C1 segment of cervical spinal cord (tissue), 14 donors: ENCODE measurements at places on chromosomes 7 and 10.

- no peak for DNase-seq
These were observed 128.7 kb upstream of the UNC5B start for GRCh38 chr10:71083716-71083975.

GRCh38 chr10:59362144-59362958, at the start of gene FAM13C:
Gene FAM13C, minus strand, starts transcription at chr10:59362549. Its CDS starts 89 bp downstream, at chr10:59362460.
- peak; percentile 73 for DNase-seq

DNA sequence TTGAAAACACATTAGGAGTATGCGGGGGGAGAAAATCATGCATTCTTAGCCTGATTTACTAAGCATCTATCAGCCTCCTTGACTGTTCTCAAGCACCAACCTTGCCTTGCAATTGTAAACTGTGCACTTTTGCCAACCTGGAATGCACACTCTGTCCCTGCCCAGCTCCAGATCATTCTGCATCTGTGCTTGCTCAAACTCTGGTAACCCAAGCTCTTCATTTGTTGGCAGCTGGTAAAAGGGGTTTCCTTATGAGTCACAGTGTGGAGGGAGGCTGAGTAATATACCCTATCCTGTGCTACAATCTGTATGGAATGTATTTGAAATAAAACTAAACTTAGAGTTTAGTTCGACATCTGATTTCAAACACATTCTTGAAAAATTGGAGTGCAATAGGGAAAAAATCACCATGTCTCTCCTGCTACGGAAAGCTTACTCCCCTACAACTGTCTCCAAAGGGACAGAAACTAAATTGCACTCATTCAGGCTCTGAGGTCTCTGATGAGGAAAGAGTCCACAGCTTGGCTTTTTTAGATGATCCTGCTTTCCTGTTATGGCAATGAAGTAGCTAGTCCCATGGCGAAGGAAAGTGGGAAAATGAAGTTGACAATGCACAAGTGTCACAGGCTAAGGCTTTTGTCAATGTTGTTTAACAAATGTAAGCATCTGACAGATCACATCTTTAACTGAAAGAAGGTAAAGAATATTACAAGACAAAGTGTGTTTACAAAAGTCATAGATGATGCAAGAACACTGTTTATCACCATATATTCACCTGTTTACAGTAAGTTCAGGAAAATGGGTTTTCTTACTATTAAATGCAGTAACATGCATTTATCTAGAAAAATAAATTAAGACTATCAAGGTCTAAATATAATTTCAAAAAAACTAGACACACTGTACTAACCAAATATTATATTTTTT, 61.9 kb downstream of the TES start:
- DNase-seq = no peak

- no peak for DNase-seq
These were observed 153.1 kb downstream of the ZNF365 start for GRCh38 chr10:62527019-62527827.

DNA sequence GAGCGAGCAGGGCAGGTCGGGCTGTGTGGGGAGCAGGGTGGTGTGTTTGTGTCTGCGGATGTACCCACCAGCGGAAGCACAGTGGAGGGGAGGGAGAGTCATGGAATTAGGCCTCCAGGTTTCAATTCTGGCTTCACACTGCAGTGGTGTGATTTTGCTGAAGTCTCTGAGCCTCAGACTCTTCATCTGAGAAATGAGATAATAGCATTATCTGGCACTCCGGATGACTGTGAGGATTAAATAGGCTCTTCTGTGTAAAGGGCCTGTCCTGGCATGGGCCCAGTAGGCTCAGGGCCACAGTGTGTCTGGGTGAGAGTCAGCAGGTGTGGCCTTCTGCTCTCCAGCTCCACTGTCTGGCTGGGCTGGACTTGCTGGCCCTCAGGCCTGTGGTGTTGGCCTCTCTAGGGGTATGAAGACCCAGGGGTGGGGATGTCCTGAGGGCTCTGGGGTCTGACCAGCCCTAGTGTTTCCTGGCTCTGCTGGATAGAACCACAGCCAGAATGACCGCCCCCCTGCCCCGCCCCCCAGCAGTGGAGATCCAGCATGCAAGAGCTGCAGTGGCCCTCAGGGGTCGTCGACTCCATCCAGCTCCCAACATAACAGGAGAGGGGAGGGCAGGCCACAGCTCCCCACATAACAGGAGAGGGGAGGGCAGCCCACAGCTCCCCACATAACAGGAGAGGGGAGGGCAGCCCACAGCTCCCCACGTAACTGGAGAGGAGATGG, 178.6 kb downstream of the RPS24 start:
- DNase-seq = no peak

GRCh38 chr7:127586346-127586745, 950 bp upstream of the GCC1 start:
- DNase-seq = no peak

DNA sequence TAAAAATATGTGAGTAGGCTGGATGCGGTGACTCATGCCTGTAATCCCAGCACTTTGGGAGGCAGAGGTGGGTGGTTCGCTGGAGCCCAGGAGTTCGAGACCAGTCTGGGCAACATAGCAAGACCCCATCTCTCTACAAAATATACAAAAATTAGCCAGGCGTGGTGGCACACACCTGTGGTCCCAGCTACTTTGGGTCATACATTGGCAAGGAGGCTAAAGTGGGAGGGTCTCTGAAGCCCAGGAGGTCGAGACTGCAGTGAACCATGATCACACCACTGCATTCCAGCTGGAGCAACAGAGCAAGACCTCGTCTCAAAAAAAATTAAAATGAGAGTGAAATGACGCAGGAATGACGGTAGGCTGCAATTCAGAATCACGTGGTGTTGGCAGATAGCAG, 64.7 kb upstream of the SH2B2 start:
- DNase-seq = no peak

- no peak for DNase-seq
These were observed 45.9 kb downstream of the CREM start for GRCh38 chr10:35172574-35172973.

GRCh38 chr7:54543051-54543488, 895 bp downstream of the VSTM2A start:
- no peak for DNase-seq

DNA sequence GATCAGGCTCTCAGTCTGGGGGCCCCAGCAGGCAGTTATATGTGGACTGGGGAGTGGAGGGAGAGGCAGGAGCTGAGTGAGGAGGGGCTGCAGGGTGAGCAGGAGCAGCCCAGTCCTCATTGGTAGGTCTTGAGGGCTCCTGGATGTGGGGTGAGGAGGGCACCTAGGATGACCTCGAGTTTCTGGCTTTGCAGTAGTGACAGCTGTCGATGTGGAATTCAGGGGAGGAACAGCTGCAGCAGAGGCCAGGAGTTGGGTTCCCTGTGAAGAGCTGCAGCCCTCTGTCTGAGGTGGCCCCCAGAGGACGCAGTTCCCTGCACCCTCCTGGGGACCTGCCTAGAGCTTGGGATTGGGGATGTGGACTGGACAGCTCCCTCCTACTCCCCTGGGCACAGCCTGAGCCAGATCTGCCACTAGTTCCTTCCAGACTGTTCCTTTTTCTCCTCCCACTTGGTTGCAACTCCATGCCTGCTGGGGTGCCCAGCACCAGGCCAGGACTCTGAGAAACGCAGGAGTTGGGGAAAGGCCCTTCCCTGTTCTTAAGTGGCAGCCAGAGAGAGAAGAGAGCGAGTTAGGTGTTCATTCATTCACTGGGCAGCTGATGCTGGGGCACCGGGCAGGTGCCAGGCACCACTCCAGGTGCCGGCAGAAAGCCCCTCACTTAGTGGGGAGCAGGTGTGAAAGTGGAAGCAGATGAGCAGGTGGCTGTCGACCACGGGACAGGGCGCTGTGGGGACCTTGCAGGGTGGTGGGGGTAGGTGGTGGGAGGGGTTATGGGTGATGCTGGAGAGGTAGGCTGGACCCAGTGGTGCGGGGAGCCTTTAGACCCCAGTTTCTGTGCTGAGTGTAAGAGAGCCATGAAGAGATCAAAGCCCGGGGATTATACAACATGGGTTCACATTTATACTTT, 57.9 kb downstream of the PRF1 start:
- DNase-seq = no peak

- no peak for DNase-seq
These were observed 166.1 kb upstream of the TNS3 start for GRCh38 chr7:47748041-47748440.

GRCh38 chr10:118339111-118339510, 3.0 kb downstream of the FAM204A start:
- DNase-seq = no peak

DNA sequence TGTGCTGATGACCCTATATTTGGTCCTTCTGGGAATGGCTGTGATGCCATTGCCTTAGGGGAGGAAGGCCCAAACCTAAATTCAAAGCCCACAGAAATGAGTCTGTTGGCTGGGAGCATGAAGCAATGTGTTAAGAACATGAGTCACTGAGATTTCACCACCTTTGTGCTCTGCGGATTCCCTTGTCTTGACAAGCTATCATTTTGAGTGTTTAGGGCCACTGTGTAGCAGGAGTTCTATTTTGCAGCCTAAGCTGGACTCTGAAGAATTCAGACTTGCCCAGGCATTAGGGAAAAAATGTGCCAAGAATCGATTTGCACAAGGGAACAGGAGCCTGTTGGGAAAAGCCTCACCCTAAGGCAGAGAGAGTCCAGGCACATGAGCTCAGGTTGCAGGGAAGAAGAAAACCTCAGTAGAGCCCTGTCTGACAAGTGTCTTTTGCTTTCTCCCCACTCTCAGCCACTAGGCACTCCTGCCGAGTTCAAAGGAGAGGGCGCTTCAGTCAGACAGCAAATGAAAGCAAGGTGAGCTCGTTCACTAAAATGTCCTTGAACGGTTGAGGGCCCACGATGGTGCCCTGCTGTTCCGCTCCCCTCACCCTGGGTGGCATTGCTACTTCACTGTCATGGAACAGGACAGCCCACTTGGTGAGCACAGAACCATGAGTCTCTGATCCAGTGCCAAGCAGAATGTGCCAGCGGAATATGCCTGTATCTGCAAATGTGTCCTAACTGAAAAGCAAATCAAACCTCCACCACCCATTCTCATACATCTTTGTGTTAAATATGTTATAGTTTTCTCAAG, 93.6 kb downstream of the PRLHR start:
- DNase-seq = no peak

GRCh38 chr7:17038160-17038782, 156.5 kb upstream of the AGR3 start:
- DNase-seq = no peak

DNA sequence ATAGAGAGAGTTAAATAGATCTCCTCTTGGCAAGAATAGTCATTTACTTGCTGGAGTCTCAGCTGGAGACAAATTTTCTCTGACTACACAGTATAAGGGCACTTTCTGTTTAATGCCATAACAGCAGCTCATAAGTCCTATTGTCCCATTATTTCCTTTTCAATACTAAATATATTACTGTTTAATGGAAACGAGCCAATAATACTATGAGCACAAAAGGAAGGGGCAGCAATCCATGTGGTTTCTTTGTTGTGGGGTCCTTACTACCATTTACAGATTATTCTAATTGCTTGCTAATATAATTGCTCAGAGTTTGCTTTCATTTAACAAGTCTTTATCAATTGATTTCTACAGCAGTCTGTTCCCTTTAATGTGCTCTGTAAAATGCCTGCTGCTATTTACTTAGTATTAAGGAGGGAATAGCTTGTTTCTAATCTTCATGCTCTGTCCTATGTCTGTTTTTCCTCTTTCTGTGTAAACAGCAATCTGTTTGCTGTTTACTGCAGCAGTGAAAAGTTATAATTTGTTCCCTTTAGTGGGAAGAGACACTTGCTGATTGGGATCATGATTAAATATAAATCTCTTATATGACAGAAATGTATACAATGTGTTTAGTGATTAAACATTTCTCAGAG, 296.2 kb upstream of the SMIM30 start:
- DNase-seq = no peak

- DNase-seq = no peak
These were observed 493.9 kb upstream of the IGFBP3 start for GRCh38 chr7:46414946-46415345.

- DNase-seq = no peak
These were observed 43.6 kb downstream of the MDH2 start for GRCh38 chr7:76091506-76091905.

- DNase-seq = no peak
These were observed 31.8 kb upstream of the LSM8 start for GRCh38 chr7:118152149-118152548.

DNA sequence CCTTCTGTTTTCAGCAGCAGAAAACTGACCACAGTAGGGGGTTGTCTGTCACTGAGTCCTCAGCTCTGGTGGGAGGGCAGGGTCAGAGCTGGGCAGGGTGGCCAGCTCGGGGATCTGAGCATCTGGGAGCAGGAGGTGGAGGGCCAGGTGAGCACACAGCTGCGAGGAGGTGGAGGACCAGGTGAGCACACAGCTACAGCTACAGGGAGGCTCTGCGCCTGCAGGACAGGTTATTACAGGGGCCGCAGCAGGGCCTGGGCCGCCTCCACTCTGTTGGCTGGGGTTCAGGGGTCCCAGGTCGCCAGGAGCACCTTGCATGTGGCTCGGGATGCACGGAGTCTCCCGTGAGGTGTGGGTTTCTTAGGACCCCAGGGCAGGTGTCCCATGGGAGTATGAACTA, 52.4 kb upstream of the PRKAR1B start:
- DNase-seq = no peak

DNA sequence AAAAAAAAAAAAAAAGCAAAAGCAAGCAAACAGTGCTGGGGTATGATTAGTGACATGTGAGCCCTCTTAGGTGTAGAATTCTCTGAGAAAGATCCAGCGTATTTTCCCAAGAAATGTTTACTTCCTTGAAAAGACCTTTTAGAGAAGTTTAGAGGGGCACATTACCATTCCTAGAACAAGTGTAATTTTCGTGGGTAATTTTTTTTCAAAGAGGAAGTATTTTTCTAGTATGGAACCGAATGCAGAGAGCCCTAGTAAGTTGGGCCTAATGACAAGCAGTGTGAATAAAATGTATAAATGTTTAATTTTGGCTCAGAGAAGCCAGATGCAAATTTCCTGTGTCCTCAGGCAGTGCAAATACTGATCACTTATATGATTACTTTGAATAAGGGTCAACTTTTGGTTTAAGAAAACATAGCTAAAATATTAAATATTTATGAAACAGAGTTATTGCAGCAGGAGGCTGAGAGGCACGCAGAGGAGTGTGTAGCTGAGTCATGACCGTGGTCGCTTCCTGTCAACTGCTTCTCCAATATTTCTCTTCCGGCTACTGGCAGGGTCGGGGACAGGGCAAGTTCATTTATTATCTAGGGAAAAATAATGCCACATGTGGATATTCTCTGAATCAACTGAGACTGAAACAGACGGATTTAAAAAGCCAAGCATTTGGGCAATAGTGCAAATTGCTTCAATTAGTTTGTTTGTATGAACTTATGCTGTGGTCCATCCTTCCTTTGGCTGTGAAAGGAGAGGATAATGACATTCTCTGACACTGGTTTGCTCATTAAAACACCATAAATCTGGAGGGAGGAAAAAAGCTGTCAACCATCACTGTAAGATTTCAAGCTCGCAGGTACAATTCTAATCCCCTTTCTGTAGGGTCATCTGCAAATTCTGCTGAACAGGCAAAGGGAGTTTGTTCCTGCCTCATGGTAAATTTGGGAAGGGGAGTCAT, 495.2 kb downstream of the GLRX3 start:
- no peak for DNase-seq

GRCh38 chr10:114933588-114933987, 4.4 kb upstream of the TRUB1 start:
- no peak for DNase-seq

DNA sequence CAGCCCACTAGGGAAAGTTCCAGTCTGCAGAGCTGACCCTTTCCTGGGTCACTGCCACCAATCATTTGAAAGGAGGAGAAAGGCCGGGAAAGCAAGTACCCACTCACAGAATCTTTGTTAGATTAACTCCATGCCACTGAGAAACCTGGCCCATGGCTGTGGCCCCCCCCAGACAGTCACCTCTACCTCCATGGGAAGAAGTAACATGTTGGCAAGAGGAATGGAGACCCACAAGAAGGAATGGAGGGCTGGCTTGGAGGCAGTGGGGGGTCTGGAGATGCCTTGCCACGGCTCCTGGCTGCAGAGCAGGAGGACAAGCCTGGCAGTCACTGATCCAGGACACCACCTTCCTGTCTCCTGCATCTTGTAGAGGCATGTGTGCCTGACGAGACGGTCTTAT, 32.9 kb downstream of the CUZD1 start:
- DNase-seq = no peak
